Stimulated activated CD4-positive, alpha-beta T cell treated with anti-CD3 and anti-CD28 coated beads, Interleukin-1b, Interleukin-23, amount 100 ng/mL, for 4 hours (primary cell): ENCODE measurements at places on chromosomes 11 and 22.

DNA sequence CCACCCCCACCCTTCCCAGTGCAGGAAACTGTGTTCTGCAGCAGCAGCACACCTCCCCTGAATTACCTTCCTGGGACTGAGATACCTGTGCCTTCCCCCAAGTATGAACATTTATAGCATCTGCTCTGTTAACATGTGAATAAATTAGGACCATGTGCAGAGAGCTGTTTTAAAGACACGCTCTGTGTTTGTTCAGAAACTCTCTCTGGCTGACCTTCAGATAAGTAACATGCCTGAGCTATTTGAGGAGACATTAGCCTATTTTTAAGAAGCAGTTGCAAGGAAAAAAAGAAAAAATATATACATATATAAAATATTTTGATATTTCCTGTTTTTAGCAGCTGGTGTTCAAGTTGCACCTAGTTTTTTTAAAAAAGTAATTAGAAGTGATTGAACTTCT, 5.4 kb downstream of the NAV2 start:
- DNase-seq, result no peak

- DNase-seq, result no peak
Observed at GRCh38 chr22:42645341-42645937, 3.8 kb downstream of the CYB5R3 start.

DNA sequence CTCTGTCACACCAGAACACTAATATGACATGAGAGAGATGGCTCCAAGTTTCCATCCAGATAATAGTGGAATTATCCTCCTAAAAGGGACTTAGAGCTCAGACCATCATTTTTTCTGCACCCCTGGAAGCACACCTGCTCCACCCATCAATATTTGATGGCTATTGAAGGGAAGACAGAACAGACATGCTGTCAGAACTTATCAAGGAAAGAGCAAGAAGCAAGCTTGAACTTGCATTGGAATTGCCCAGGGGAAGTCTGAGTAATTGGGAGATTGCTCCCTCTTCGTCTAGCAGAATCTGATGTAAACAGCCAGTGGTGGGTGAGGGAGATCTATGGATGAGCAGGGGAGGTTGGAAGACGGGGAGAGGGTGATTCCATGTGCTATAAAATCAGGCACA, 874.4 kb upstream of the TENM4 start:
- DNase-seq, result no peak

DNA sequence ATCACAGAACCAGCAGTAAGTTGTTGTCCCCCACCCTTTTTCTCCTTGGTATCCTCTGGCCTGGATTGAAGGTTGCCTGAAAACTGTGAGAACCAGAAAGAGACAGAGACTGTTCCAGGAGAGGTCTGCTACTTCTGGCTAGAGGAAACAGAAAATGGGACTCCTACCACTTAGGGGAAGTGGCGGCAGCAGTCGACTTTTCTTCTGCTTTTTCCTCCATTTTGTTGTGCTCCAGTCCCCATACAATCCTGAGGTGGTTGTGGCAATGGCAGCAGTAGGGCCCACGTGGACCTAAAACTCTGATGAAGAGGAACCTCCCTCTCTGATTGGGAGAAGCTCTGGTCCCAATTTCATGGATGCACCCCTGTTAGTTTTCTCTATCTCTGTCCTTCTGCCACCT, 76.0 kb upstream of the SORL1 start:
- no peak for DNase-seq

DNA sequence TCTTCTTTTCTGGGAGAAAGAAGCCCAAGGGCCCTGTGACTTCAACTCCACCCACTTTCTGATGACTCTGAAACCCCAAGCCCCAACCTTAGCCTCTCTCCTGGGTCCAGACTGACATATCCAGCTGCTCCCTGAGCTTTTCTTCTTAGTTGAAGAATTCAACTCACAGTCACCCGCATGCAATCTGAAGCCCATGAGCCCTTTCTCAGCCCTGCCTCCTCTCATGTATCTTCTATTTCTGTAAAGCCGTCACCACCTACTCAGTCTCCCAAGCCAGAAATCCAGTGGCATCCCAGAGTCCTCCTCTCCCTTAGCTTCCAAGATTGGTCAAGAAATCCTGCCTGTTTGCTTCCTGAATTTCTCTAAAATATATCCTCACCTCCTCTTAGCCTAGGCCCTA, 7.1 kb upstream of the TMA7B start:
- DNase-seq, result no peak

GRCh38 chr11:126318574-126319373, 14.9 kb downstream of the DCPS start:
- no peak for DNase-seq

- DNase-seq, result no peak
Observed at GRCh38 chr11:100939571-100939970, 190.0 kb downstream of the PGR start.

- DNase-seq, result no peak
Observed at GRCh38 chr11:59267736-59268475, 55.2 kb upstream of the MPEG1 start.

GRCh38 chr11:72781063-72781312, 12.9 kb downstream of the STARD10 start:
- DNase-seq, result no peak

DNA sequence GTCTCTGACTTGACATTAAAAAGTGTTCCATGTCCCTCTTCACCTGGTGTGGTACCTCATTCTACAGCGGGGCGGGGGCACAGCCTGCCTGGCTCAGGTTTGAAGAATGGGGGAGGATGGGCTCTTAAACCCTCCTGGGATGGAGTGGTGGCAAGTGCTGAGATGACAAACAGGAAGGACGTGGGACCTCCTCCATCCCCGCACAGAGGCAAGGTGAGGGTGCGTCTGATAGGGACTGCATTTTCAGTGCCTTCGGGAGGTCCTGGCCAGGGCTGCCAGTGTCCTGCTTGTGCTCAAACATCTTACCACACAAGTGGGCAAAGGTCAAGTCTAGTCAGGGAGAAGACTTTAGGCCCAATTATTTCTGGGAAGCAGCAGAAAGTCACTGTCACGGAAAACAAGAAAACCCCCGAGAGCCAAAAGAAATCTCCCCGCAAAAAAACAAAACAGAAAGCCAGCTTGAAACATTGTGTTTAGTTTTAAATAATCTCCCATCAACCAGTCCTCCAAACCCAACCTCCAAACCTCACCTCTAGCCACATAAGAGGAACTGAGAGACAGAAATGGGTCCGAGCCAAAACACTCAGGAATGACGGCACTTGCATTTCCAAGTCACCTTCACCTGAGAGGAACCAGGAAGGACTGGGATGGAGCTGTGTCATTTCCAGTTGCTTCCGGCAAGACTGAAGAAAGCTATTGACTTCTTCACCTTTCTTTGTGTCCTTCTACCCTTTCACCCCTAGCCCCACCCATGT, 966.5 kb downstream of the NTM start:
- no peak for DNase-seq

- DNase-seq, result no peak
Observed at GRCh38 chr11:73439002-73439843, 63.0 kb downstream of the RELT start.

DNA sequence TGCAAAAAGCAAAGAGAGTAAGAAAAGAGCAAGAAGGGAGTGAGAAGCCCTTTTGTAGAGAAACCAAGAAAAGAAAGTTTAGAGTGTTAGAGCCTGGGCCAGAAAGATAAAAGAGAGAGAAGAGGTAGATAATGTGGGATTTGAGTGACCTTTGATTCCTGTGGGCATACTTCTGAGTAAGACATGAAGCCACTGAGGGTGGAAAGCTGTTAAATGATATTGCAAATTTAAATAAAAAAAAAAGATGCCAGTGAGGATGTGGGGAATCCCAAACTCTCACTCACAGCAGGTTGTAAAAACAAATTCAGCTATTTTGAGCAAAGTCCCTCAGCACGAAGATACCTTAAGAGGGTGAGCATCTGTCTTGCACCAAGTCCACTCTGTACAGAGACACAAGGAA, 59.4 kb upstream of the TOP3B start:
- no peak for DNase-seq

DNA sequence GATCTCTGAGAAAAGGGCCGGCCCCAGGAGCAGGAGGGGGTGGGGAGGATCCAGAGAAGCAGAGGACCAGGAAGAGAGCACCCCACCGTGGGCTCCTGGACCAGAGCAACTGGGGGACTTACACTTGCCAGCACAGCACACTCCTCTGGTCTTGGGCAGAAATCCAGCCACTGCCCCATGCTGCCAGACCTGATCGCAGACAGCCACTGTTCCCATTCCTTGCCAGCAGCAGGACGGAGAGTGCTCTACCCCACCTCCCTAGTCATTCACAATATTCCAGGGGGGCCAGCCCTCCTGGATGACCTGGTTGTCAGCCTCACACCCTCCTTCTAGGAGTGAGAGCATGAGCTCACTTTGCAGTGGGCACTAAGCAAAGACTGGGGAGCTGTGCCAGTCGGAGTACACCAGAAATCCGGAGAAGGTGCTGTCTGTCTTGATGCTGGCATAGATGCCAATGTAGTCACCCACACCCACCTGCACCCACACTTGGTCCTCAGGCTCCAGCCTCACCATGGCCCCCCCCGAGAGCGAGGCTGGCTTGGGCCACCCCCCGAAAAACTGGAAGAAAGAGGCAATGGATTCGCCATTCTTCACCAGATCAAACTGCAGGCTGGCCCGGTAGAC, 1.6 kb downstream of the C1QTNF5 start:
- DNase-seq, result no peak

GRCh38 chr11:110962921-110963320, 250.7 kb upstream of the ARHGAP20 start:
- no peak for DNase-seq

GRCh38 chr11:17268902-17269301, 7.6 kb upstream of the NUCB2 start:
- no peak for DNase-seq

GRCh38 chr11:120645639-120646038, 134.1 kb downstream of the GRIK4 start:
- DNase-seq, result no peak

- DNase-seq, result no peak
Observed at GRCh38 chr22:46040471-46041465, 63.8 kb upstream of the WNT7B start.

DNA sequence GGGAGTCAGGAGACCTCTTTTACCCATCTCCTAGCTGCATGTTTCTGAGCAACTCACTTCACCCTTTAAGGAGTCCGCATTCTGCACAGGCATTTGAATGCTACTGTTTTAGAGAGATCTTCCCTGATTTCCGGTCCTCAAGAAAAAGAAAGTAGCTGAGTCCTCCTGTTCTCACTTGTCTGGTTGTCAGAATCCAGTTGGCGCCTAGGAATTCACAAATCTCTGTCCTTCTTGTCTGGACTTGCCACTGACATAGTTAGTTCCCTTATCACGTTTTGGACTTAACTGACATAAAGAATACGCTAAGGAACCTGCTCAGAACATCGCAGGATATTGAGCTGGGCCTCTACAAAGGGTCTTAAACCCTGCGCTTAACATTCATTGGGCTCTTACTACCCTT, 61.3 kb upstream of the OR5P2 start:
- DNase-seq, result no peak

- DNase-seq, result no peak
Observed at GRCh38 chr22:33919391-33920196, 682 bp downstream of the LARGE1 start.

DNA sequence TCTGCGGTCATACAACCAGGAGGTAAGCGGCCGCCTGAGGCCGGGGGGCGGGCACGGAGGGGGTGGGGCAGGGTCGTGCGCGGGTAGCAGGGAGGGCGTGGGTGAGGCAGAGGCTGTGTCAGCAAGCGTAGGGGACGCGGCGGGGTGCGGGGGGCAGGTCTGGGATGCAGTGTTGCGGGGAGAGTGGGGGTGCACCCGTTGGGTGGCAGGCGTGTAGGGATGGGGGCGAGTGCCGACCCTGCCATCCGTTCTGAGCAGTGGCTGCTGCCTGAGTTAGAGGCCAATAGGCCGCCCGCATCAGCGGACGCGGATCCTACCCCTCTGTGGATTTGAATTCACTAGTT, 1.4 kb downstream of the RIC8A start:
- peak; percentile 42 for DNase-seq

- DNase-seq, result no peak
Observed at GRCh38 chr11:102453921-102454320, 1.4 kb upstream of the TMEM123 start.

GRCh38 chr11:123439616-123440015, 9.5 kb downstream of the GRAMD1B start:
- DNase-seq, result no peak

DNA sequence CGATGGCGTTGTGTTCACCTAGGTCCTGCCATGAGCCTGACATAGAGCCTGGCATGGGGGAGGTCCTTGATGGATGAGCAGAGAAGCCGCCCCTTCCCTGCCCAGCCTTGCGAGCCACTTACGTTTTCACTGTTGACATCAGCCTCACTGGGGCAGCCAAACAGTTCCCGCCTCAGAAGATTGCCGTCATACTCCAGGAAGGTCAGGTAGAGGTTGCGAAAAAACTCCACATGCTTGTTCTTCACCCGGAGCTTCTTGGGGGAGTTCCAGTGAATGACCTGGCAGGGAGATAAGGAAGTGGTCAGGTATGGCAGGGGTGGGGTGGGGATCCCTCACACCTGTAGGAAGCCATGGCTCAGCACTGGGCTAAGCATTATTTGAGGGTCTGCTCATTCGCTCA, 279.3 kb upstream of the SYN3 start:
- DNase-seq, result no peak

- DNase-seq, result no peak
Observed at GRCh38 chr11:25981998-25982397, 349.9 kb upstream of the ANO3 start.

GRCh38 chr11:10418950-10419310, 36.1 kb upstream of the AMPD3 start:
- DNase-seq, result no peak

- no peak for DNase-seq
Observed at GRCh38 chr11:88250566-88251242, 75.5 kb upstream of the RAB38 start.

DNA sequence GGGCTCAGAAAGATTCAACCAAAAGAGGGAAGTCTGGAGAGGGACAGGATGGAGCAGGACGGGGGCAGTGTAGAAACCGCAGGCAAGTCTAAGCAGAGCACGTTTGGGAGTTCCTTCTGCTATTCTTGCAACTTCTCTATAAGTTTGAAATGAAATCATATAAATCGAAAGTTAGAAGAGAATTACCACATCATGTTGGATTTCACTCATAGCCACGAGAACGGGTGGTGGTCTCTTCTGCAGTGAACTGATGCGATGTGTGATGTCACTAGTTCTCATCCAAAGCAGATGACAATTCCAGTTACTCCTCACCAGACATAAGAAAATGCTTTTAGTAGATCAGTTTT, 36.0 kb downstream of the KCNQ1 start:
- no peak for DNase-seq

DNA sequence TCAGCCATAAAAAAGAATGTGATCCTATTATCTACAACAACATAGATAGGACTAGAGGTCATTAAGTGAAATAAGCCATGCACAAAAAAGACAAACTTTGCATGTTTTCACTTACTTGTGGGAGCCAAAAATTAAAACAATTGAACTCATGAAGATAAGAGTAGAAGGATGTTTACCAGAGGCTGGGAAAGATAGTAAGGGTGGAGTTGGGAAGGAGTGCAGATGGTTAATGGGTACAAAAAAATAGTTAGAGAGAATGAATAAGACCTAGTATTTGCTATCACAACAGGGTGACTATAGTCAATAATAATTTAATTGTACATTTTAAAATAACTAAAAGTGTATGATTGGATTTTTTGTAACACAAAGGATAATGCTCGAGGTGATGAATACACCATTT, 27.2 kb upstream of the IL10RA start:
- no peak for DNase-seq
